ENCODE measurements at places on chromosomes 3 and 15.
A peak's percentile ranks its signal among the peaks of the same experiment; 100 is the strongest.

DNA sequence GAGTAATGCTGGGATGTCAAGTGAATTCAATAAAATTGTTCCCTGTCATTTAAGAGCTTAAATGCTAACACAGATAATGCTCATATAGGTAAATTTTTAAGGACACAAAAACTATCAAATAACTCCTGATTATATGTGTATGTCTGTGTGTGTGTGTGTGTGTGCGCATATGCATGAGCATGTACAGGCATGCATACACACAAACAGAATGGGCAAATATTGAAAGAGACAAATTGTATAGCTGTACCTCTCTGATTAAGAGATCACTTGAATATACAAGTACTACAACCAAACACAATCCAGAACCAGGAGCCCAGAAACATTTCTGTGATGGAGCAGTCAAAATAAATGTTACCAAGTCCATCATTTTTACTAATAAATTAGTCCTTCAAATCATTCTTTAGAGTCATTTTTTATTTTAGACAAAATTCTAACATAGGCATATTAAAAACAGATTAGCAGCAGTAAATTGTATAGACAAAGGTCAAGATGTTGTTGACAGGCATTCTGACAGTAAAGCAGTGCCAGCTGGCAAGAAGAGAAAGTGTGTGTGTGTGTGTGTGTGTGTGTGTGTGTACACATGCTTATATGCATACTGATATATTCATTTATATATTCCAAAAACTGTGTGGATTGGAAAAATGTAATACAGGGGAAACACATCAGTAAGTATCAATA is 145.3 kb downstream of the CD47 start:
- DNase-seq = no peak

DNA sequence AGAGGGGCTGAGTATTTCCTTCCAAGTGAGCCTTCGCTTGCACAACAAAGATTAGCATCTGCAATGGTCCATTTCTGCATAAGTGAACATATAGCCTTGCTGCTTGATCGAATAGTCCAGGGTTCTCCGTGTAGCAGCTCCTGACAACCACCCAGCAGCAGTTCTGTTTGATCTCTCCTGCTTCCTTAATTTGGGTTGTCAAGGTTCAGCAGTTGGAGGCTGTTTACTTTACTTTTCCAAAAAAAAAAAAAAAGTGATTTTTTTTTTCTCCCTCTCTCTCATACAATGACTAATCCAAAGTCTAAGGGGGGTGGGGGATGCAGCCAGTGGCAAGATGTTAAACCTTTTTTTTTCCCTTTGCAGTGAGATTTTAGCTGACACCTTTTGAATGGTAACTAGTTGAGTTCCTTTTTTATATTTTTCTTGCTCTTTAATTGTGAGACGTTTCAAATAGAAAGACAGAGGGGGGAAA is 3.6 kb downstream of the FOXP1 start:
- DNase-seq = peak; percentile 14

DNA sequence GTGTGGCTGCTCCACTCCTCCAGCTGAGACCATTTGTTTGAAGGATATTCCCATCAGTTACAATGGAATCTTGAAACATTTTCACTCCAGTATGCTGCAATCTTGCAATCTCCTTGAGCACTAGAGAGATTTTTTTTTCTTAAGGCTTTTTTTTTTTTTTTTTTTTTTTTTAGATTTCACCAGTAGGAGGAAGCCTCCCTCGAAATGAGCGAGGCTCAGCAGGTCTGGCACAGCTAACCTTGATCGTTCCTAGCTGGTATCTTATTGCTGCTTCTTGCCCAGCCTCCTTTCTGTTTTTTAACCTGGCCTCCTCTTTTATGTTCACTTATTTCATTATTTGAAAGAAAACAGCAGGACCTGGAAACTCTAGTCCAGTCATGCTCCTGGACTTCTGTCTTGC is 48.1 kb downstream of the RAP2B start:
- no peak for DNase-seq

DNA sequence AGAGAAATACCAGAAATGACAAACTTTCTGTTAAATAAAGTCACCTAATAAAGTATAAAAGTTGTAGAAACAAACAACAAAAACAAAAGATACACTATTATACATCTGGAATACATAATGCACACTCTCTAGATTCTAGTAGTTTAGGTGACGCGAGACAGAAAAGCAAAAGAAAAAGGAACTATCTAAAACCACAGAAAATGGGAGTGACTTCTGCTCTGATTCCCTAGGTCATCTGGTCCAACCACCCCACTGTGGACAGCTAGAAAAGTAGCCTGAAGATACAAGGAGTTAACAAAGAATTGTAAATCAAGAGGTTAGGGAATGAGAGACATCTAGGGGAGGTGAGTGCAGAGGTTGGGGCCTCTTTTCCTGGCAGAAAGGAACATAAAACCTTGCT is 39.1 kb downstream of the DHX36 start:
- no peak for DNase-seq

- DNase-seq = no peak
These were observed 3.1 kb downstream of the GLB1 start for GRCh38 chr3:33093847-33094246.

DNA sequence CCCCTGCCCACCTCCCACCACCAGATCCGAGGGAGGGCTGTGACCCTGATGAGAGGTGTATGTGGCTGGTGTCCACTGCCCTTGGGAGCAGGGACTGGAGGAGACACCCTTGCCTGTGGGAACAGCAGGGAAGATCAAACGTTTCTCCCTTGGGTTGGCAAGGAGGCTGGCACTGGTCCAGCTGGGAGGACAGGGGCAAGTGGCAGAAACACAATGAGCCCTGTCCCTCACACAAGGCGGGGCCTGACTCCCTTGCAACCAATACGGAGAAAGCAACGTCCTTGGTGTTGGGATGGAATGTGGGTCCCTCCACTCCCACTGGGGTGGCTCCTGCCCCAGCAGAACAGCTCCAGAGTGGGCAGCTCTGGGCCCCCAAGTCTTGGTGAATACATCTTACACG is 5.2 kb downstream of the HYAL2 start:
- DNase-seq = no peak

GRCh38 chr3:99817047-99817436 is 620 bp upstream of the CMSS1 start:
- no peak for DNase-seq

DNA sequence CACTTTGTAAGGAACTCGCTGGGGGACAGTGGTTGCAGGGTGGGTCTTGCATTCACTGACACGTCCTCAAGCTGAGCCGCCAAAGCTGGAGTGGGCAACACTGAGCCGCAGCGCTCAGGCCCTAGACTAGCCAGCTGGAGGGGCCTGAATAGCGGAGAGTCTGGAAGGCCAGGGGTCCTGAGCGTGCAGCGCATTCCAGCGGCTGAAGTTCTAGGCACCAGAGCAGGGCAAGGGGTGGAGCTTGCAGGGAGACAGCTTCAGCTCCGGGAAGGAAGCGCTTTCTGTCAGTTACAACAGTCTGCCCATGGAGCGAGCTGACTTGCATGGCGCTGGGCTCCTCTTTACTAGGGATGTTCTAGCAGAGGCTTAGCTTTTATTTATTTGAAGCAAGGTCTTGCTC is 2.7 kb downstream of the MAP6D1 start:
- DNase-seq = no peak

DNA sequence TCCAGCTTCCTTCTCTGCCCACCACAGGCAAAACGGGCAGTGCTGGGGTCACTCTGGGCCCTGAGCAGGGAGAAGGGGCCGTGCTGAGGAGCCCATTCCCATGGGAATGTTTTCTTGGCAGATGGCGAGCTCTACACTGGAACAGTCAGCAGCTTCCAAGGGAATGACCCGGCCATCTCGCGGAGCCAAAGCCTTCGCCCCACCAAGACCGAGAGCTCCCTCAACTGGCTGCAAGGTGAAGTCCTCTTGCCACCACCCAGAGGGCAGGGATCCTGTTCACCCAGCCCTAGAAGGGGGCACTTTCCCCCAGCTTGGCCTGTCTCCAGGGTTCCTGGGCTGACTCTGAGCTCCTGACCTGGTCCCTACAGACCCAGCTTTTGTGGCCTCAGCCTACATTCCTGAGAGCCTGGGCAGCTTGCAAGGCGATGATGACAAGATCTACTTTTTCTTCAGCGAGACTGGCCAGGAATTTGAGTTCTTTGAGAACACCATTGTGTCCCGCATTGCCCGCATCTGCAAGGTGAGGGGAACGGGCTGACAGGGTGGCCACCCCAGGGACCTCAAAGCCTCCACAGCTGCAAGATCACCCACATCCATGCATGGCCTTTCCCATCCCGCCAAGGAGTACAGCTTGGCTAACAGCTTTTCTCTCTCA is 12.4 kb downstream of the CIB1 start:
- DNase-seq = peak; percentile 76

GRCh38 chr3:182957676-182958266 is 22.6 kb downstream of the DCUN1D1 start:
- DNase-seq = no peak

DNA sequence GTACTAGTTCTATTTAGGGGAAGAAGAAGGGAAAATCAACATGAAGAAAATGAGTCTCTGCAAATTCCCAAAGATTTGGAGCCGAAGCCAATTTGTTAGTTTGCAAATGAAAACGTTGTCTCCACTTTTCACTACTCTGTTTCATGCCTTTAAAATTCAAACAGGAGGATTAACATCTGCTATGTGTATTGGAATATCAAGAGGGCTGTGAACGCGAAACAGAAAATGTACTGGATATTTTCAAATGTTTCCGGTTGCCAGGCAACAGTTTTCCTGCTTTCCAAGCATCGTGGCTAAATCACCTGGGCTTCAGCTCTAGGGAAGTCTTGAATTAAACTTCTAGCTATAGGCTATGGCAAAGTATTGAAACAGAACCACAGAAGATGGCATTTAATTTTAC is 172.8 kb downstream of the KCNMB2 start:
- DNase-seq = no peak

- DNase-seq = no peak
These were observed 32.9 kb downstream of the PSTPIP1 start for GRCh38 chr15:77027697-77028450.

DNA sequence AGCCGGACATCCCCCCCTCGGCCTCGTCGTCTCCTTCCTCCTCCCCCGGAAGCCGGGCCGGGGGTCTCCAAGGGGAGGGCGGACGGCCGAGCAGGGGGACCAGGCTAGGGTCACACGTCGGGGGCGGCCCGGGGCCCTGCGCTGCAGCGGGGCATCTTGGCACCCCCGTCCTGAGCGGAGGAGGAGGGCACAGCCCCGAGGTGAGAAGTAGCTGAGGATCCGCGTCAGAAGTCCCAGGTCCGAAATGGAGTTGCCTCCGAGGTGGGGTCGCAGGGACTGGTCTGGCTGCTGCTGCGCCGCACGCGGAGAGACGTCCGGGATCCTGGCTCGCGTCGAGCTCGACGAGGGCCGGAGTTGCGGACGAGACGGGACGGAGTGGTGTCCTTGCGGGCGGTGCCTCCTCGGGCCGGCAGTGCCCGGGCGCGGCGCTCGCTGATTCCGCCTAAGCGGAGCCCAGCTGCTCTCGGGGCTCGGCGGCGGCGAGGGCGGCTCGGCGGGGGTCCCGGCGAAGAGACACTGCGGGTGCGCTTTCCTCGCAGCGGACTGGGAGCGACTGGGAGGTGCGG is at the start of gene ADCY5:
TSS of gene ADCY5 (minus strand) at position 555 of the 566 bp plus-strand sequence. CDS start at position 10, 545 bp downstream.
- DNase-seq = no peak

- no peak for DNase-seq
These were observed 2.2 kb downstream of the RPN1 start for GRCh38 chr3:128648402-128648801.

GRCh38 chr3:193837347-193837827 is 244.4 kb downstream of the OPA1 start:
- no peak for DNase-seq

- no peak for DNase-seq
These were observed 991 bp downstream of the SOX2 start for GRCh38 chr3:181712553-181713279.

DNA sequence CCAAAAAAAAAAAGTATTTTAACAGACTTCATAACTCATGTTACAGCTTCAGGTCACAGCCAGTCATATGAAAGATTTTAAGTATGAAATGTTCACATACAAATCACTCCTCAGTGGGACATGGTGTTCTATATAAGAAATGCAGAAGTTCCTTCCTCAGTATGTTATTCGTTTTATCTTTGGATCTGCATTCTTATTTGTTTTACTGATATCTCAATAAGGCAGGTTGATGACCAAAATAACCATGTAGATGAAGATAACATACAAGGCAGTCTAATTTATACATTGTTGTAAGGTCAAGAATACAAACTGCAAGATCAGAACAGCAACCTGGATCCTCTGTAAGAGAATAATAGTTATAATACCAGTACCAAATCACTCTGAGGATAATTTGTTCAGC is 75.6 kb downstream of the CHAC1 start:
- no peak for DNase-seq

GRCh38 chr15:58302832-58303231 is 129.0 kb upstream of the LIPC start:
- no peak for DNase-seq

DNA sequence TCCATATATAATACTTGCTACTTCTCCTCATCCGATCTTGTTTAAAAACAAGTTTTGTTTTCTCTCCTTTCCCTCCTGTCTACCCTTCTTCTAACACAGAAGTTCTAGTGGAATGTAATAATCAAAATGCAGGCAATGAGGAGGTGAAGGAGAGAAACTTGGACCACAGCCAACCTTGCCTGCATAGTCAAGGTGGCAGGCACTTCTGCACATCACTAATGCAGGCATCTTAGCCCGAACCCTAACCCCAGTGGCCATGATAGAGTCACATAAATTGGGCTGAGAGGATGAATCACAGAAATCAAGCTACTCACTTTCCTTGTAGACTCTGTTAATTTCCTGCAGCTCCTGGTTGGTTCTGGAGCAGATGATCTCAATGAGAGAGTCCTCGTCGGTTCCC is 41.0 kb downstream of the ANXA2 start:
- DNase-seq = no peak

GRCh38 chr15:64583519-64583918 is 123.1 kb downstream of the ZNF609 start:
- DNase-seq = no peak
